NCI-H345 (cell line): ENCODE measurements at places on chromosomes 3 and 15.

GRCh38 chr3:22122567-22122966, 371.6 kb upstream of the ZNF385D start:
- no peak for DNase-seq

GRCh38 chr3:15536856-15537255, 15.3 kb upstream of the COLQ start:
- no peak for DNase-seq

DNA sequence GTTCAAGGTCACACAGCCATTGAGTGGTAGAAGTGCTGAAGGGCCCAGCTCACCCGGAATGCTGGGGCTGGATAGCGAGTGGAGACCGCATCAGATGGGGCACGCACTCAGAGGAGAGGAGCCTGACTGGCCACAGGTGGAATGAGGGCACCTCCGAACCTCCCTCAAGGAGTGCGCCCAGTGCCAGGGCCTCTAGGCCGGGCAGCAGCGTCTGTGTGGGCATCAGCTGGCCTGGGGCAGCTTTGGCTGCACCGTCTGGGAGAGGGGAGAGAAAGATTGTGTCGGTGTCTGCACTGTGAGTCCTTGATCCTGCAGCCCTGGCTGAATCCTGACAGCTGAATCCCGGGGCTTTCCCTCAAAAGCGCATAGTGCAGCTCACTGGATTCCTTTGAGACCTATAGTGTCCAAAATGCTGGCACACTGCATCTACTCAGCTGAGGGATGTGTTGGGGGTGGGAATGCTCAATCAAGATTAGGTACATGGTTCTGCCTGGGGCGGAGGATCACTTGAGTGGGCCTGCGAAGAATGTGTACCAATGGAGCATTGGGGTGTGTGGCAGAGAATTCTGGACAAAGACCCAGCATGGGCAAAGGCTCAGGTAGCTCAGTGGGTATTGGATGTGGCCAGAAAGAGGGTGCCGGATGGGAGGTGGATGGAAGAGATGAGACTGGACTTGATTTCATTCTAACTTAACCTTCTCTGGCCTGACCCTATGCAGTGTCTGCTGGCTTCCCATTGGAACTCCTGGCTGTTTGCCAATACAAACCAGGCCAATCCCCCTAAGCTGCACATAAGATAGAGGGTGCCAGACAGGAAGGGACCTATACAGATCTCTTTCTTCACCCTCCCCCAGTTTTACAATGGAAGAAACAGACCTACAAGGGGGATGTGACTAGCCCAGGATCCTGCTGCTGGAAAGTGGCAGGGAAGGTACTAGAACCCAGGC, 950 bp downstream of the ANKDD1A start:
- DNase-seq = no peak

DNA sequence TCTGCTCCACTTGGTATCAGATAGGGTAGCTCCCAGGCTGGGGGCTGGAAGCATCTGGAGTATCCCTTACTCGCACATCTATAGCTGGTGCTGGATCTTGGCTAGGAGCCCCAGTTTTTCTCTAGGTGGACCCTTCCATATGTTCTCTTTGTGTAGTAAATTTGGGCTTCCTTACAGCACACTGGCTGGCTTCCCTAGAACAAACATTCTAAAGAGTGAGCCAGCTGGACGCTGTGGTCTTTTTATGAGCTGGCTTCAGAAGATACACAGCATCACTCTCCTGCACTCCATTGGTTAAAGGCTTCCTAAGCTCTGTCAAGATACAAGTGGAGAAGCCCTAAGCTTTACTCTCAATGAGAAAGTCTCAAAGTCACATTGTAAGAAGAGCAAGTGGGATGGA, 322.1 kb downstream of the WDR72 start:
- no peak for DNase-seq

GRCh38 chr3:3753416-3753815, 45.8 kb upstream of the LRRN1 start:
- no peak for DNase-seq

DNA sequence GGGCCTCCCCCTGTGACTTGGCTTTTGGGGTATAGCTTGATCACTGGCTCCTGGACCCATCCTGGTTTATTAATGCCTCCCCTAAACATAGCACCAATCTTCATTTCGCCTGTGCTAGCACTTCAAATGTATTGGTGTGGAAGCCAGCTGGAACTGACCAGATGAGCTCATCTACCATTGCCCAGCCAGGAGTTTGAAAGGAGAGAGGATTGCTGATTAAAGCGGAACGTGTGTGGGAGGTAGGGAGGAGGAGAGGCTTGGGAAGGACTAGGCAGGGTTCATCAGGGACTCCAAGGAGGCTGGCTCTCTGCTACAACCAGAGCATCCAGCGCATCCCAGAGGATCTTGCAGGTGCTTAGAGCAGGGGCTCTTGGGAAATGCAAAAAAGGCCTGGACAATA, 34.4 kb upstream of the TLE3 start:
- DNase-seq = no peak

- DNase-seq = no peak
These were observed 171.1 kb upstream of the CCDC54 start for GRCh38 chr3:107206141-107206540.

DNA sequence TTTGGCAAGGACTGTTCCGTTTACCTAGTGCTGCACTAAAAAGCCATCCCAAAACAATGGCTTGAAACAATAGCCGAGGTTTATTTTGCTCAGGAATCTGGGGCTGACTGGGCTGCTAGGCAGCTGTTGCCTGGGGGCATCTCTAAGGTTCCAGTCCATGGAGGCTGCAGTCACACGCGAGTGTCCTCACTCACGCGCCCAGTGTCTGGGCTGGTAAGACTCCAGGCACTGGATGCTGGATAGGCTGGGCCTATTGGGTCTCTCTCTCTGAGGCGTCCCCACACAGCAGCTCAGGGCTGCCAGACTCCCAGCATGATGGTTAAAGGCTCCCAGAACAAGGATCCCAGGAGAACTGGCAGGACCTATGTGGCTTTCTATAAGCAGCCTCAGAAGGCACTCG, 34.2 kb downstream of the ALS2CL start:
- peak; percentile 48 for DNase-seq

DNA sequence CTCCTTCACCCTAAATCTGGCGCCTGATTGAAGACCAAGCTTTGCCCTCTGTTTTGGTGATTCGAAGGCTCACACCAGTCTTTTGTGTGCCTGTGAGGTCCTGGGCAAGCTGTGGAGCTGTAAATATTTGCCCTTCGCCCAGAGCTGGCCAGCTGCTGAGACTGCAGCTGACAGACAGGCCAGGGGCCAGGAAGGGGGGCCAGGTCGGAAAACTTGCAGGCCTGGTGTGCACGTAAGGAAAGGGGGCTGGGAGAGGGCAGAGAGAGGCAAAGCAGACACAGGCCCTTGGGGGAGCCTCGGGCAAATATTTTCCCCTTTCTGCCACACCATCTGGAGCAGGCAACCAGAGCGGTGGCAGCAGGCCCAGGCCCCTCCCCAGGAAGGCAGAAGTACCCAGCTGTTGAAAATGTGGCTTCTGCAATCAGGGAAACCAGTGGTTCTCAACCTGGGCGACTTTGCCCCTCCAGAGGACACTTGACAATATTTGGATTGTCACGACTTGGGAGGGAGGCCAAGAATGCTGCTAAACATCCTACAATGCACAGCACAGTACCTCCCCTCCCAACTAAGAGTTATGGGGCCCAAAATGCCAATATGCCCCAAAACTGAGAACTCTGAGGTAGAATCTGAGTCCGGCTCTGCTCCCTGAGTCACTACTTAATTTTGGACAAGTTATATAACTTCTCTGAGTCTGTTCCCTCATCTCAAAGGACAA, 2.5 kb downstream of the PDZRN3 start:
- peak; percentile 21 for DNase-seq

DNA sequence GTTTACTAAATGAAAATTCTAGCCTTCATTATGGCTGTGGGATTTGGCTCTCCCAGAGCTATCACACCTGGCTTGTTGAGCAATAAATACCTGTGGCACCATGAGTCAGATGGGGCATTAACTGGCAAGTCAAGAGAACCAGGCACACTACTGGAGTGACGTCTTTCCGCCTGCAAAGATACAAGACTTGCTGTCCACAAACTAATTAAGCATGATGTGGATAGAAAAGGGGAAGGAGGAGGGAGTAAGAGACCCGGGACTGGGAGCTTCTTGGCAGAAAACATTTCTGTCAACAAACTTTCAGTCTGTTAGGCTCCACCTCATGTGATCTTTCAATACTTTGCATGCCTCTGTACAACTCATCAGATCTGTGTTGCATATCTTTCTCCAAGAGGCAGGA, 56.5 kb downstream of the CLDN1 start:
- DNase-seq = no peak

DNA sequence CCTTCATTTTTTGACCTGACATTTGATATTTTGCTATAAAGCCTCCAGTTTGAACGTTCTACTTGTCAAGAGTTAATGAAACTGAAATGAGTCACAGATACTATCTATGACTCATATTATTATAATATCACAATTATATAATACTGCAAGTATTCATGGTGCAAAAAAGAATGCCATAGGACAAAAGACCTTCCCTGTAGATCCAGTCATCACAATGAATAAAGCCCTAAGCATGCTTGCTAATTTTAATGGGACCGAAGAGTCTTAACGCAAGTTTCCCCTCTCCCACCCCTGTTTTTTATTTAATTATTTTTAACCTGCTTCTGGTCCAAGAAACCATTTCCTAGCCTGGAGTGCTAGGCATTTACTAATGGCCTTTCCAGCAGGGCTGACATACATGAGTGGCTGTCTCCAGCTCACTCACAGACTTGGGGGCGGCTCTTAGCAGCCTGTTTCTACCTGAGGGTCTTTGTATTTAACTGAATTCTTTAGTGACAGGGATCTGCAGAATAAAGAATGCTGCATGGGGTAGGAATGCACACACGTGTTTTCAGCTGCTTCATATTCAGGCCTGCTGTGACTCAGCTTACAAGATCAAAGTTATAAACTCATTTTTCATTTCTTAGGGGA, 61.2 kb downstream of the THBS1 start:
- no peak for DNase-seq

GRCh38 chr3:123279121-123279520, 77.4 kb downstream of the SEC22A start:
- DNase-seq = no peak
